Stimulated activated CD8-positive, alpha-beta memory T cell treated with anti-CD3 and anti-CD28 coated beads, Interleukin-4, amount 100 ng/mL, for 24 hours (primary cell): ENCODE measurements at places on chromosomes 4 and X.

- DNase-seq, result no peak
Measured at GRCh38 chrX:28016823-28017222, 35.6 kb upstream of the DCAF8L1 start.

DNA sequence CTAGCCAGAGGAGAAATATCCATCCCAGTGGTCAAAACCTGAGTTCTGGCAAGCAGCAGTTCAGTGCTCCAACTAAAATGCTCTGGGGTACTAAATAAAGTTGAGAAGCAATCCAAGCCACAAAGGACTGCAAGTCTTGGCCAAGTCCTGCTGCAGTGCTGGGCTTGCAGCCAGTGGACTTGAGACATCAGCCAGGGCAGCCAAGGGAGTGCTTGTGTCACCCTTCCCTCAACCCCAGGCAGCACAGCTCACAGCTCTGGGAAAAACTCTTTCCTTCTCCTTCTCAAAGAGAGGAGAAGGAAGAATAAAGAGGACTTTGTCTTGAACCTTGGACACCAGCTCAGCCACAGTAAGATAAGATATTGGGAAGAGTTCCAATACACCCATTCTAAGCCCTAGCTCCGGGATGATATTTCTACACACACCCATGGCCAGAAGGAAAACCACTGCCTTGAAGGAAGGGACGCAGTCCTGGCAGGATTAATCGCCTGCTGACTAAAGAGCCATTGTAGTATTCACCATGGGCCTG is 99.8 kb downstream of the PTCHD1 start:
- no peak for DNase-seq

GRCh38 chrX:79082899-79083298 is 61.6 kb upstream of the GPR174 start:
- DNase-seq, result no peak

DNA sequence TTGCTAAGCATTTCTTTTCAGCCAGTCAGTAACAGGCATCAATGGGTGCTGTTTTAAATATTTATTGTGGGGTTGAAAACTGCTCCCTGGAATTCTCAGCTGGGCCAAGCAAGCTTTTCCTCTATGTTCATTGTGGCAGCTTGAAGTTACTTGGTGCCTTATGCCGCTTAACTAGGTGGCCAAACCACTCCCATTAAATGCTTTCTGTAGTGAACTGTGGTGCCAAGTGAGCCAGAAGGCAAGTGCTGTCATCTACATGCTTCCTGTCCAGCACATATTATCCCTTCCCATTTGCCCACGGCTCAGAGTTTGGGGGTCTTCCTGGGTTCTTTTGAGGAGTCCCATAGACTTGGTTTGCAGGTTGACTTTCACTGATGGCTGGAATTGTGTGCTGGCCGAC is 64.8 kb downstream of the TAB3 start:
- DNase-seq, result no peak

DNA sequence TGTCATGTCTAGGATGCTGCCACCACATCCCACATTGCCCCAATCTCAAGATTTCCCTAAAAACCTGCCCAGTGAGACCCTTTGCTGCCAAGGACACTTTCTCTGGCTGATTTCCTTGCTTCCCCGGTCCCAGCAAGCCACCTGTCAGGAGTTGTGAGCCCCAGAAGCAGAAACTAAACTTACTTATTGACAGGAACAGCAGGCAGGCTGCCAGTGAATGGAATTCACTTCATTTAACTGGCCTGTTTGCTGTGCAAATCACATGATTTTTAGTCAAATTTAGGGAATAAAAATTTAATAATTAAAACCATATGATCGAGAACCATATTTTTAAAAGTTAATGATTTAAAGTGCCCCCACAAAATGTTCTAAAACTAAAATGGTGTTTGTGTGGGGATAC is 48.5 kb downstream of the MAMLD1 start:
- DNase-seq, result no peak
